Activated T-helper 2 cell treated with anti-CD3 and anti-CD28 coated beads, Interferon-gamma antibody, Interleukin-2, Interleukin-4, amounts not matched to agents 10 μg/mL and 5 μg/mL and 100 μg/mL, durations not matched to agents 14 hours and 24 hours and 36 hours (primary cell): ENCODE measurements at places on chromosomes 11 and 22.

DNA sequence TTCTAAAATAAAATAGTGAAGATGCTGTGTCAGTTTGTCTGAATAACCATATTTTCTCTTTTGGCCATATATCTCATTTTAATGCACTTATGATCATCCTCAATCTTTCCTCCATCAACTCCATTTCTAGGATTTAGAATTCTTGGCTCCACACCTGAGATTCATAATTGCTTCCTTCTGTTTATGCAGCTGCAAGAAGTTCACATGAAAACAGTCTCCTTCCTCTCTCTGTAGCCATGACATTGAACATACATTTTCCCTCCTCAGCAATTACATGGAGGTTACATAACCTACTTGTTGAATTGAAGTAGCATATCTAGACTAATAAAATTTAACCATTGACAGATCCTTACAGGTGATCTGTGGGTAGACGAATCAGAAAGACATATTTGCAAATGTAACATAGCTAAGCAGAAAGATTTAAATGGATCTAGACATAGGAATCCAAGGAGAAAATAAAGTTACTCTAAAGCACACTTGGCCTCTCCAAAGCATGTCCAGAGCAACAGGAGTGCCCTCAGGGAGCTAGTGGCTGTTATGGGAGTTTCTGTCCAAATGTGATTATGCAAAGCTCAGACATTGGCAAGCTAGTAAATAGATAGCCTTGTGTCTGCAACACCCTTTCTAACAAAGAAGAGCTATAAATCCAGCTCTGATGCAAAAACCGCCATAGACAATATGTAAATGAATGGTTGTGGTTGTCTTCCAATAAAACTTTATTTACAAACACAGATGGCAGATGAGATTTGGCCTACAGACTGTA lies 119.9 kb upstream of the MPPED2 start:
- no peak overlapping the region for H3K27ac ChIP-seq
- H3K4me1 ChIP-seq, result no peaks in the 10 kb centered on the region
- no peak for DNase-seq
- H3K27me3 ChIP-seq, result no peaks in the 10 kb centered on the region

DNA sequence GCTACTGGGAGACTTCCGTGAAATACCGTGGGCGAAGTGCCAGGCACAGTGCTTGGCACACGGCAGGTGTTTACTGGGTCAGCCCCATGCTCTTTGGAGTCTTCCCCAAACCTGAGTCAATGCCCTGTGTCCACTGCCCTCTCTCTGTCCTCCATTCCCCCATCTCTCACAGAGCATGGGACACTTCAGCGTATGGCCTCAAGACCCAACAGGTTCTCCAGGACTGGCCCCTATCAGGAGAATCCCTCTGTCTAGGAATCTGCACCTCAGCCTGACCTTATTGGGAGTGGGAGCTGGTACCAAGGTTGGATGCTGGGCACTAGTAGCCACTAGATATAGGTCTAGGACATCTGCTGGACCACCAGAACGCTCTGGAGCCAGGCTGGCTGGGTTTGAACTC lies 67.2 kb upstream of the LMO1 start:
- no peaks in the 10 kb centered on the region for H3K36me3 ChIP-seq
- H3K27ac ChIP-seq, result no peak overlapping the region
- DNase-seq, result no peak
- H3K27me3 ChIP-seq, result no peaks in the 10 kb centered on the region
- H3K4me1 ChIP-seq, result no peaks in the 10 kb centered on the region
- no peak overlapping the region for H3K4me3 ChIP-seq

- no peaks in the 10 kb centered on the region for H3K36me3 ChIP-seq
- no peak for DNase-seq
- H3K4me3 ChIP-seq, result no peak overlapping the region
- H3K27ac ChIP-seq, result no peak overlapping the region
Measured at GRCh38 chr11:45090607-45091006, 55.8 kb upstream of the PRDM11 start.

DNA sequence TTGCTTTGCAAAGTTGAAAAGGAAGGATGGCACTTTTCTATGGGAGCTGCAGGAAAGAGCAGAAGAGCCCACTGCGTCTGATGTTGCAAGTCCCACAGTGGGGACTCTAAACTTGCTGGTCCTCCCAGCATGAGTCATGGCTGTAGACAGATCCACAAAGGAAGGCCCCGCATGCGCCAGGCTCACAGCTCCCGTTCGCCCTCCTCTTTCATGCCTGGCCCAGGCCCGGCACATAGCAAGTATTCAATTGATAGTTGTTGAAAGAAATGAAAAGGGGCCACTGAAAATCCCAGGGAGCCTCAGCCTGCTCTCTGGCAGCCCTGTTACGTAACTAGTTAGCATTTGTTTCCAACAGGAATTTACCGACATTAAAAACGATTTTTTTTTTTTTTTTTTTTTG lies 18.9 kb downstream of the AP1B1 start:
- DNase-seq, result no peak
- H3K27ac ChIP-seq, result no peak overlapping the region
- H3K36me3 ChIP-seq, result peaks cover 22% of the 10 kb centered on the region
- no peak overlapping the region for H3K4me3 ChIP-seq
- H3K4me1 ChIP-seq, result peaks cover 9% of the 10 kb centered on the region

- H3K4me3 ChIP-seq, result no peak overlapping the region
- no peaks in the 10 kb centered on the region for H3K4me1 ChIP-seq
- H3K36me3 ChIP-seq, result no peaks in the 10 kb centered on the region
- peaks cover 2% of the 10 kb centered on the region for H3K27me3 ChIP-seq
- H3K27ac ChIP-seq, result no peak overlapping the region
Measured at GRCh38 chr11:78860720-78861422, 286.2 kb upstream of the NARS2 start.

DNA sequence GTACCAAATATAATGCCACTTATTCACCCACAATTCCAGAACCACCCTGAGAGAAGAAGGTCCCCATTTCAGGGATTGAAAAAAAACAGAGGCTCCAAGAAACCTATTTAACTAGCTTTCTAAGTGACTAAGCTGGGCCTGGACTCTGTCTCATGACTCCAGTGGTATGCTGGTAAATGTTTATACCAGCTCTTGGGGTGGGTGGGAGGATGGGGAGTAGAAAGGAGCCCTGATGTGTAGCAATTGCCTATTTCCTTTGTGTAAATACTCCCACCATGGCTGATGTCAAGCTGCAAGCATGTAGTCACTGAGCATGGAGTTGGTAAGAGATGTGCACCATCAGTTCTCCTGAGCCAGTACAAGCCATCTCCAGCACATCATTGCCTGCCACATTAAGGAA lies 2.8 kb downstream of the PRG3 start:
- no peak overlapping the region for H3K4me3 ChIP-seq
- H3K36me3 ChIP-seq, result no peaks in the 10 kb centered on the region
- H3K27ac ChIP-seq, result no peak overlapping the region
- no peaks in the 10 kb centered on the region for H3K4me1 ChIP-seq

DNA sequence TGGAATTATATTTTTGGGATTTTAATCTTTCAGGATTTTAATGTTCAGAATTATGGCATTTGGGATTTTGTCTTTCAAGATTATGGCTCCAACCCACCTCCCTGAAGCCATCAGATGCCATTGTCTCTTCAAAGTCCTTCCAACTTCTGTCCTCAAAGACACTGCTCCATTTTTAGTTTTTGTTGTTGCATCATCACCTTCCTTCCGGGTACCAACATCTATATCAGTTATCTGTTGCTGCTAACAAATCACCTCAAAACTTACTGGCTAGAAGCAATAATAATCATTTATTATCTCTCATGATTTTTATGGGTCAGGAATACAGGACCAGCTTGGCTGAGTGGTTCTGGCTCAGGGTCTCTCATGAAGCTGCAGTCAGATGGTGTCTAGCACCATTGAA lies 138.8 kb upstream of the ZBED5 start:
- H3K27ac ChIP-seq, result no peak overlapping the region
- no peaks in the 10 kb centered on the region for H3K4me1 ChIP-seq
- no peak for DNase-seq
- H3K27me3 ChIP-seq, result peaks cover 21% of the 10 kb centered on the region

DNA sequence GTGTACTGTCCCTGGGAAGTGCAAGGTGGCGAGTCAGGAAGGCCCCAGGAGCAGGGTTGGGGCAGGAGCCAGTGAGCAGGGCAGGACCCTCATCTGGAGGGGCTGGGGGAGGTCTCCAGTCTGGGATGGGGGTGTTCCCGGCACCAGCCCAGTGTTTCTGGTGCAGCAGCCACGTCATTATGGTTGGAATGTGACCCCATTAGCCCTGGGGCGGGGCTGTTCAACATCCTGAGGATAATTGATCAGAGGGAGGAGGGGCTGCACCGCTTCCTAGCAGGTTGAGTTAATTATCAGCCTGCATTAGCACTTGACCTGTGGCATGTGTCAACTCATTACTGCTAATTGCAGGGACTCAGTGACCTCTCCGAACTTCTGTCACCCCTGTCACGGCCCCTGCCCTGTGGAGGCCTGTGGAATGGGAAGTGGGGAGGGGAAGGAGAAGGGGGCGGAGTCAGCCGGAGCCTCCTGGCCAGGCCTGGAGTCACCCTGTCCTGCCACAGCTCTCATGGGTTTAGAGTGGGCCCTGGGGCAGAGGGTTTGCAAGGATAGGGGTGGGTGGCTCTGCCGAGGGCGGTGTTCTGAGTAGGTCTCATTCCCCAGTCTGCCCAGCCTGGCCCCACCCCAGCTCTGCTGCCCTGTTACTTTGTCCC lies 52.8 kb upstream of the CCDC188 start:
- H3K27me3 ChIP-seq, result no peaks in the 10 kb centered on the region
- peaks cover 18% of the 10 kb centered on the region for H3K4me1 ChIP-seq
- no peak for DNase-seq
- H3K4me3 ChIP-seq, result no peak overlapping the region
- H3K36me3 ChIP-seq, result no peaks in the 10 kb centered on the region

GRCh38 chr11:10743354-10744000 lies 7.6 kb upstream of the CTR9 start:
- H3K27ac ChIP-seq, result peak overlapping the region; percentile 64
- peak overlapping the region; percentile 15 for H3K4me3 ChIP-seq
- DNase-seq, result peak; percentile 40

DNA sequence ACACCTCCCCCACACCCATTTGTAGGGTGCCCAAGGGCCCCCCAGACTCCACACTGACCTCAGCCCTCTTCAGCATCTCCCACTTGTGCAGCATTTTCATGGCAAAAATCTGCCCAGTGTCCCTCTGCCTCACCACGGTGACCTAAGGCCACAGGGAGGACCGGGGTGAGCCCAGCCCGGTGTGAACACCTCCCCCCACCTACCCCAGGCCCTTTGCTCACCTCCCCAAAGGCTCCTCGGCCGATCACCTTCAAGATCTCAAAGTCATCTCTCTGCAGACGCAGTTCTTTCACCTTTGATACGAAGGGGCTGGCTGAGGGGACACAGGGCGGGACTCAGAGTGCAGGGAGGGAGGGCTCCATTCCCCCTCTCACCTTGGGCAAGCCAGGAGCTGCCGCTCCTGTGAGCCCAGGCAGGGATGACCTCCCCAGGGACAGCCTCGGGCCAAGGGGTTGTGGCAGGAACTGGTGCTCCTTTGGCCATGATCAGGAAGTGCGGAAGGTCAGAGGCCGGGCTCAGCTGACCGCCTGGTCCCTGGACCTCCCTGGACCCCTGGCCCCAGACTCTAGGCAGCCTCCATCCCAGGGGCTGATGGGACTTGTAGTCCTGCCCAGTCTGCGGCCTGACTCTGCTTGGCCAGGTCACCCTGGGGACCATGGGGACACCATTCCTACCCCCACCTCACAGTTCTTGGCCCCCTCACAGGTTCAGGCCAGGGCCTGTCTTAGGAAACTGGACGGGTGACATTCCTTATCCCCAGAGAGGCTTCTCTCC lies 2.7 kb downstream of the CDC42BPG start:
- no peak overlapping the region for H3K4me3 ChIP-seq
- H3K4me1 ChIP-seq, result peaks cover 8% of the 10 kb centered on the region
- H3K27ac ChIP-seq, result no peak overlapping the region
- H3K36me3 ChIP-seq, result no peaks in the 10 kb centered on the region
- DNase-seq, result no peak
- no peaks in the 10 kb centered on the region for H3K27me3 ChIP-seq

- no peaks in the 10 kb centered on the region for H3K4me1 ChIP-seq
- no peak overlapping the region for H3K4me3 ChIP-seq
- no peaks in the 10 kb centered on the region for H3K36me3 ChIP-seq
- no peak overlapping the region for H3K27ac ChIP-seq
- H3K27me3 ChIP-seq, result peaks cover 7% of the 10 kb centered on the region
Measured at GRCh38 chr11:34856251-34856650, 59.9 kb downstream of the APIP start.

- H3K27ac ChIP-seq, result peak overlapping the region; percentile 86
- H3K4me1 ChIP-seq, result peaks cover 80% of the 10 kb centered on the region
Measured at GRCh38 chr22:23219822-23220484, 39.6 kb downstream of the BCR start.

DNA sequence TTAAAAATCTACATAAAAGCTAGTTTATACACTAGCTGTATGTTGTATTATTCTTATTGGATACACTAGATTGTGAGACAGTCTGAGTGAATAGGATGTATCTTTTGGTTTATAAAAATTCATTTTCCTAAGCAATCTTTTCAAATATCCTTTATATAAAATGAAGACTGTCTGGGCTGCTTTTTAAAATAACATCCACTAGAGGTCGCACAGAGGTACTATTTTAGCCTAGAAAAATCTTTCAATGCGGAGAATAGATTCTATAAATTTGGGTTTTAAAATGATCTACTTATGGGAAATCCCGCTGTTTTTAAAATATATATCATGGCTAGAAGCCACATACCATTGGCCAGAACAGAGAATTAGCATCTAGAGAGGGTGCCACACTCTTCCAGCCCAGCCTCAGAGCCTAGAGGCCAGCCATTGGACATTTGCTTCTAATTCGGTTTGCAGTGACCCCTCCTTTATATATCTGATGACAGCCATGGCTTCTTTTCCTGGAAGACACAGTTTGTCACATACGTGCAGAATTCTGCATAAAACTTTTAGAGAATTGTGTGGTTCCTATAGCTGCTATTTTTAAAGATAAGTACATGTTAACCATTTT lies 7.3 kb downstream of the C11orf97 start:
- H3K27me3 ChIP-seq, result peaks cover 32% of the 10 kb centered on the region
- no peak for DNase-seq
- H3K27ac ChIP-seq, result no peak overlapping the region

- DNase-seq, result no peak
- H3K4me3 ChIP-seq, result no peak overlapping the region
- H3K27ac ChIP-seq, result no peak overlapping the region
- peaks cover 44% of the 10 kb centered on the region for H3K4me1 ChIP-seq
- no peaks in the 10 kb centered on the region for H3K36me3 ChIP-seq
- H3K27me3 ChIP-seq, result peaks cover 15% of the 10 kb centered on the region
Measured at GRCh38 chr11:76230392-76230791, 24.1 kb upstream of the WNT11 start.

GRCh38 chr11:70755410-70756158 lies 357.3 kb downstream of the CTTN start:
- DNase-seq, result peak; percentile 51
- no peaks in the 10 kb centered on the region for H3K27me3 ChIP-seq
- no peak overlapping the region for H3K4me3 ChIP-seq
- no peak overlapping the region for H3K27ac ChIP-seq

GRCh38 chr22:19043121-19044085 lies 78.8 kb downstream of the DGCR2 start:
- no peak overlapping the region for H3K4me3 ChIP-seq
- no peaks in the 10 kb centered on the region for H3K27me3 ChIP-seq
- no peak for DNase-seq
- peaks cover 24% of the 10 kb centered on the region for H3K36me3 ChIP-seq
- no peaks in the 10 kb centered on the region for H3K4me1 ChIP-seq
